ENCODE measurements at places on chromosomes 16 and 17.

- DNase-seq: no peak
These were observed 167.4 kb upstream of the CACNG5 start for GRCh38 chr17:66667491-66668030.

GRCh38 chr16:13429416-13429815 is 490.5 kb upstream of the ERCC4 start:
- no peak for DNase-seq

DNA sequence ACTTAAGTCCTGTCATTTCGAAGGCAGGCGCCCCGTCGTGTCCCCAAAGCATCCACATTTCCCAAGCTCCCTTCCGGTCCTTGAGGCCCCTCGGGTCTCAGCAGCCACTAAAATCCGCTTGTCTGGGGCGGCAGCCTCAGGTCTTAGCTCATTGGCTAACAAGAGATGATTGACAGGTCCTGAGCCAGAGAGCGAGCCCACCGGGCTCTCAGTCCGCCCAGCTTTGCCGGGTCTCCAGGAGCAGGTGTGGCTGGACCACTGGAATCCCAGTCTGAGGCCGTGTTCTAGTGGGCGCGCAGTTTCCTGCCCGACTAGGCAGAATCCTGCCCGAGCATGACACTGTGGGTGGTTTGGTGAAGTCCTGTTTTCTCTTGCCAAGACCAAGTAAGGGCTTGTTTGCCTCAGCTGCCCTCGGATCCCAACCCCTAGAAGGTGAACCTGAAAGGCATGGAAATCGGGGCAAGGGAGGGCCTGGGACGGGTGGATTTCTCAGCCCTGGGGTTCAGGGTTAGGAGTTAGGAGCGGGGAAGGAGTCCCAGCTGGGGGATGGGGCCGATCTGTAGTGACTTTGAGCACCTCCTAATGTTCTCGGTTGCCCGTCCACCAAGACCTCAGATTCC is 42.8 kb downstream of the MRC2 start:
- no peak for DNase-seq

- DNase-seq: peak; percentile 82
These were observed 432 bp downstream of the ZNF276 start for GRCh38 chr16:89721546-89722391.

DNA sequence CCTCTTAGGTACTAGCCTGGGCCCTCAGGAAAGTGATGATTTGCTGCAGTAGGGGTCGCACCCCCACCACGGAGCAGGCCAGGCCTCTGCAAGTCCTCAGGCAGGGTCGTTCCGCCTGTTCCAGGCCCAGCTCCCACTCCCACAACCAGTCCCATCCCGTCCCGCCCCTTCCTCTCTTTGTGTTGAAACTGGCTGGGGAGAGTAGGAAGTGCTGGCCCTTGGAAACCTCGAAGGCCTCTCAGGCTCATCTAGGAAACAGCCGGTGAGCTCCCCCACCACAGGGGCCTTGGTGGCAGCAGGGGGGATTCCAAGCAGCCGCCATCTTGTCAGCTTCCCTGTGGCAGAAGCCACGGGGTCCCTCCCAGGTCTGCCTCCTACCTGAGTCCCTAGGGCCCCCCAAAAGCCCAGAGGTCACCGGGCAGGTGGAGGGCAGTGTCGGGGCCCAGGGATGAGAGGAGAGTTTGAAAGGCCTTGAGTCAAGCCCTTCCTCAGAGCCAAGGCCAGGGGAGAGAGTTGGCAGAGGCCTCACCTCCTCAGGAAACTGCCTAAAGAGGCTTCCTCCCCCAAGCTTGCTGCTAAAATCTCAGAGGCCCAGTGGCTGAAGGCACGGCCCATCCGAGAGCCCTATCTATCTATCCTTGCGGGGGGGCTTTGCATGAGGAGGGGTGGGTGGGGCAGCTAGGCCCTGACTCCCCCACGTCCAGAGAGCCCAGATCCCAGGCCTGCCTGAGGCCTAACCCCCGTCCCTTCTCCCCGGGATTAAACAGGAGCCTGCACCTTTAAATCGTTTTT is 22.2 kb downstream of the MMP15 start:
- no peak for DNase-seq

DNA sequence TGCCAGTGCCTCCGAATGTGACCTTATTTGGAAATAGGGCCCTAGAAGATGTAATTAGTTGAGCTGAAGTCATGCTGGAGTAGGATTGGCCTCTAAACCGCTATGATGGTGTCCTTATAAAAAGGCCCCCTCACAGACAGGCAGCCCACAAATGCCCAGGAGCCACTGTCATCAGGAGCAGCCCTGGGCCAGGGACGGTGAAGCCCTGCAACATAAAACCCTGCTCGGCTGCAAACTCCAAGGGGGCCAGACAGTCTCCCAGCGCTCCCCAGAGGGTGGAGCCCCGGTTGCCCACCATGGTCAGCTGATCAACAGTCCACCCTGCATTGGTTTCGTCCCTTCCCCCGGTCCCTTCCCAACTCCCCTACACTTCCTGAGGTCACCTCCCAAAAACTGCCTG is 351.7 kb downstream of the FOXL1 start:
- DNase-seq: no peak

- DNase-seq: no peak
These were observed 3.8 kb downstream of the AXIN2 start for GRCh38 chr17:65557349-65558310.

DNA sequence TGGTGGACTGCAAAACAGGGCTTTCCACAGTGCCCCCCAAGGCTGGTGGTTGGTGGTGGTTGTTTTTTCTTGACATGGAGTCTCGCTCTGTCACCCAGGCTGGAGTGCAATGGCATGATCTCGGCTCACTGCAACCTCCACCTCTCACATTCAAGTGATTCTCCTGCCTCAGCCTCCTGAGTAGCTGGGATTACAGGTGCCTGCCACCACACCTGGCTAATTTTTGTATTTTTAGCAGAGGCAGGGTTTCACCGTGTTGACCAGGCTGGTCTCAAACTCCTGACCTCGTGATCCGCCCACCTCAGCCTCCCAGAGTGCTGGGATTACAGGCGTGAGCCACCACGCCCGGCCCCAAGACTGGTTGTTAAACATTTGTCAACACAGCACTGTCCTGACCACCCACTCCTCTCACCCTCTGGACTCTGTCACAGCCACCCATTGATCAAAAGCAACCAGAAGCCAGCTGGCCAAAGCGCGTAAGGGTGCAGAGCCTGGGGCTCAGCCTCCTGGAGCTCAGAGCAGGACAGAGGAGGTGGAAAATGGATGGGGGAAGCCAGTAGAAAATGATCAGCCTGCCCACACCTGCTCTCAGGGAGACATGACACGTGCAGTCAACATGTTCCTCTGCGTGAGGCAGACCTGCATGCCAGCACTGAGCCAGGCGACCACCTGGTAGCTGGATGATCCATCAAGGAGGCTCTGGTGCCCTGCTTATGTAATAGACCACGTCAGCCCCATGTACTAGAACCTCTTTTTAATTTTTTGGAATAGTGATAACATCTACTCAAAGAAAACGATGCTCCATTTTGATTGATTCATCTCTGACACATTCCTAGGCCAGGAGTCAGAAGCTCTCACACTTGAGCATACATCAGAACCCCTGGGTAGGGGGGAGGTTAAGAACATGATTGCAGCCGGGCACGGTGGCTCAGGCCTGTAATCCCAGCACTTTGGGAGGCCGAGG is 14.8 kb upstream of the OSGIN1 start:
- DNase-seq: no peak

DNA sequence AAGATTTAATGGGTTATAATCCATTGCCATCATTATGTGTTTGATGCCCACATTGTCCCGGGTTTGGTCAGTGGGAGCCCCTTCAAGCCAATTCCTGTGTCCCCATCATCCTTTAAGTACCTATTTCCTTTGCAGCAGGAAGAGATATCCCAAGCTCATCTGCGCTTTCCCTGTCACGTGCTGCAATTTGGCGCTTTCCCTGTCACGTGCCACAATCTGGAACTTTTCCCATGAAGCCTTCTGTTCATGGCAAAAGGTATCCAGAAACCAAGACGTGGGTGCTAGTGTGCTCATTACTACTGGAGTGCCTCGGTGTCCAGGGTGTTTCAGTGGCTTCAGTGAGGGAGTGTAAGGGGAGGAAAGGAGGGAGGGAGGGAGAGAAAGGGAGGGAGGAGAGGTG is 168.5 kb downstream of the NPIPB11 start:
- DNase-seq: no peak

GRCh38 chr17:80807014-80807413 is 184.6 kb upstream of the CHMP6 start:
- DNase-seq: no peak

GRCh38 chr17:42453439-42453838 is 5.2 kb upstream of the ATP6V0A1 start:
- peak; percentile 15 for DNase-seq

- no peak for DNase-seq
These were observed 143.0 kb downstream of the SNX29 start for GRCh38 chr16:12119562-12119961.

DNA sequence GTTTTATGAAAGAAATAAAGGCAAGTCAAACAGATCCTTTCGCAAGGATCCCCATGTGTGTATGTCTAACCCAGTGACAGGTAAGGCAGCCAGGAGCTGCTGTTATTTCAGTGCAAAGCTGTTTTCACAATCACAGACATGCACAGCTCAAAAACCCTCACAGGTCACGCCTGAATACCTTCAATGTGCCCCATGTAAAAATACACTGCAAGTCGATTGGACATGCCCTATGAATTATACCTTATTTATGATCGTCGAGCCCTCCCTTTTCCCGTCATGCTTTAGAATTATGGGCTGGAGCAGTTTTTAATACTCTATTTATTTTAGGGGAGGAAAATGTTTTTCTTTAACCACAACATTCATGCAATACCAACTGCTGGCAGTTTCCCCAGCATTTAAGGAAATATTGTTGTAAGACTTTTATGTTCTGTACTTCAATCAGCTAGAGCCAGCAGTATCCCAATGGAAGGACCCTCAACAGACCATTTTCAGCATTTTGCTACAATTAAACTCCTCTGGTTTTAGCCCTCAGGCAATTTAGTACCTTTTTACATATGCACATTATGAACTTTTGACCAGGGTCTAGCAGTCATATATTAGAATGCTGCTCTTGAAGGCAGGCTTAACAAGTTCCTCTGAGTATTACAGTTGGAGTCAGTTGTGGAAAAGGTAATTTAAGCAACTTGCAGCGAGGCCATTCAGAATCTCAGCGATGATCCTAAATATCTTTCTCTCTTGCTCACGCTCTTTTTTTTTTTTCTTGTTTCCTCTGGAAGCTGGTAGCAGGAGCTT is 362.2 kb downstream of the WWOX start:
- no peak for DNase-seq

DNA sequence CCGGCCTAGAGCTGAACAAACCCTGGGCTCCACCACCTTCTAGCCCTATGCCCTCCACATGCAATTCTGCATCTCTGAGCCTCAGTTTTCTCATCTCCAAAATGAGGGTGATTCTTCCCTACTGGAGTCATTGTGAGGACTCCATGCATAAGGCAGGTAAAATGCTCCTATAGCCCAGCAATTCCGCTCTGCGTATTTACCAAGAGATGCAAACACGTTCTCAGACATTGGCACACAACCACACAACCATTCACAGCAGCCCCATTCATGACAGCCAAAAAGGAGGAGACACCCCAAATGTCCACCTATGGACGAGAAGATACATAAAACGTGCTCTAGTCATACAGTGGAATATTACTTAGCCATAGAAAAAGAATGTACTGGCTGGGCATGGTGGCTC is 3.9 kb upstream of the CASKIN1 start:
- DNase-seq: no peak

DNA sequence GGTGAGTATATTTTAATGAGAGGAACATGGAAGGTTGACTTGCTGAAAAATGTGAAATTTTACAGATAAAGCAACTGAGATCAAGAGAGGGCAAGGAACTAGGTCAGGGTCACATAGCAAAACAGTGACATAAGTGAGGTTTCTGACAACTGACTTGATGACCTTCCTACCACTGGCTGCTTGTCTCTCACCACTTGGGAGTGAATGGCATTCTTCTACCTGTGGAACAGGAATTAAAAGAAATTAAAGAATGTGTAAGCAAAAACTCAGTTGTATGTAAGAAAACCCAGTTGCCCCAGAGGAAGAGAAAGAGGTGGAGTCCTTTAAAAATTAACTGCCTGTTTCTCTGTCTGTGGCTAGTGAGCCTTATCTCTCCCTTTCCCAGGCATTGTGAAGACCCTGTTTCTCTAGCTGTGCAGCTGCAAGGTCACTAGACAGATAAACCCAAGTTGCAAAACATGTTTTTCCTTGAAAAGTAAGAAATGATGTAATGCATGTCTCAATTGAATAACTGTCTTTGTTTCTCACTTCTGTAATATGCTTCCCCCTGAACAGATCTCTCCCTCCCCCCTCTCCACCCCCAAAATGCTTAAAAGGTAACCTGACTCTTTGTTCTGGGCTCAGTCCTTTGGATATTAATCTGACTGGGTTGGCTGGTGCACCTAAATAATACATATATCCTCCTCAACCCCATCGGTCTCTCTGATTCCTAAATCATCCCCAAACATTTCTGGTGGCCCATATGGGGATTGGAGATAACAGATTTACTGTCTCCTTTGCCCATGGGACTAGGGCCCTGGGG is 23.4 kb downstream of the ACSM1 start:
- no peak for DNase-seq

DNA sequence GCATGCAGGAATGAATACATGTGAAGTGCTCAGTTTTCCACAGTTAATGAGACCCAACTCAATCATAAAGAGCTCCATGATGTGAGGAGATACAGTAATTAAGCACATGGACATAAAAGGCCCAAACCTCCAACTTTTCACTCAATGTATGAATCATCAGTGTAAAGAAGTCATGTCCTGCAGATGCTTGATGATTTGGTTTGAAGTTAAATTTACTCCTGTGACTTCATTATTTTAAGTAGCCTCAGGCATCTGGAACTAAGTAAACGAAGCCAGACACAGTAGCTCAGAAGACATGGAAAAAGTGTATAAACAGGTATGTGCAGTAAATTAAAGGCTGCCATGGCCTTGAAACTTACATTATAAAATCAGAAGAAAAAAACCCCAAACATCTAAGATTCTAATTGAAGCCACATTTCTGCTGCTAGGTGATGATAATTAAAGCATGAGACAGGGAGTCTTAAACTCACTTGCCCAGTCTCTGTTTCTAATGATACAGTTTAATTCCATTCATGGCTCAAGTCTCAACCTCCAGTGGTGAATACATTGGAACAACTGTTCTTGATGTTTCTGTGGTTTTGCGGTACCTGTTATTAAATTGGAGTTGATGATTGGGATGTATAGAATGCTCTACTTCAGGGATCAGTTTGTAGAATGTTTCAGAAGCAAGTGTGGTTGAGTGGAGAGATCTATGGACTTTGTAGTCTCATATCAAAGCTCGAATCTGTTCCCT is 28.9 kb upstream of the CCL2 start:
- no peak for DNase-seq

Data from GM06990 (cell line).